ENCODE measurements at places on chromosomes 3 and 15.

GRCh38 chr15:101101676-101102075 lies 150.2 kb downstream of the CHSY1 start:
- no peak for DNase-seq

- no peak for DNase-seq
These were observed 34.3 kb downstream of the FRMD5 start for GRCh38 chr15:44160796-44161195.

DNA sequence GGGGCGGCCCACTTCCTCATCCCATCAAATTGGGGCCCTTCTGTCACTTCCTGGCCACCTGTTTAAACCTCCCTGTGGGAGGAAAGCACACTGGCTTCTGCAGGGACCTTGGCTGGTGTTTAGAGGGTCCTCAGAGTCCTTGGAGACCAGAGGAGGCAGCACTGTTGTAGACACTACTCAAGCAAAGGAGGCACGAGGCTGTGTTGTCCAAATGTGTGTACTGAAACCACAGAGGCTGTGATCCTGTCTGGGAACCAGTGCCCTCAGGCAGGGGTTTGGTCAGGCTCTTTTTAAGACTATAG lies 12.4 kb upstream of the SEC13 start:
- no peak for DNase-seq

DNA sequence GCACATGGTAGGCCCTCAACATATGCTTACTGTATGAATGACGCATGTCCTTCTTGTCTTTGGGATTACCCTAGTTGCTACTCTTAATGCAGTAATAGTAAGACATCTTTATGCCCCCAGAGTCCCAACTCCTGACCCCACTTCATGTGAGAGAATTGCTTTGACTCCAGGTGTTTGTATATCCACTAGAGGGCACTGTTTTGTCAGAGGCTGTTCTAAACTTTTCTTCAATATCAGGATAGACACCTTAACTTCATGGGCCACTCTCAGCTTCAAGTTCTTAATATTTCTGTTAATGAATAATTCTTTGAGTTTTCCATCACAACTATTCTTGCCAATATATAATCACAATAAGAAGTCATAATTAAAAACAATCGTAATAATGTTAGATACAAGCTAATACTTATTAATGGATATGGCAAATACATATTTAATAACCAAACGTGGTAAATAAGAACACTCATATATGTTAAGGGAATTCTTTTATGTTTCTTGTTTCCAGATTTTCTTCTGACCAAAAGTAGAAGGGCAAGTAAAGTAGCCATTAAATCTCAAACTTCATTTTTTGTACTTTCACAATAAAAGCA lies 337.2 kb upstream of the DNAJC19 start:
- DNase-seq: peak; percentile 34

- no peak for DNase-seq
These were observed 12.7 kb downstream of the CSPG5 start for GRCh38 chr3:47565734-47566550.

- no peak for DNase-seq
These were observed 63.3 kb downstream of the IL1RAP start for GRCh38 chr3:190577225-190577624.

DNA sequence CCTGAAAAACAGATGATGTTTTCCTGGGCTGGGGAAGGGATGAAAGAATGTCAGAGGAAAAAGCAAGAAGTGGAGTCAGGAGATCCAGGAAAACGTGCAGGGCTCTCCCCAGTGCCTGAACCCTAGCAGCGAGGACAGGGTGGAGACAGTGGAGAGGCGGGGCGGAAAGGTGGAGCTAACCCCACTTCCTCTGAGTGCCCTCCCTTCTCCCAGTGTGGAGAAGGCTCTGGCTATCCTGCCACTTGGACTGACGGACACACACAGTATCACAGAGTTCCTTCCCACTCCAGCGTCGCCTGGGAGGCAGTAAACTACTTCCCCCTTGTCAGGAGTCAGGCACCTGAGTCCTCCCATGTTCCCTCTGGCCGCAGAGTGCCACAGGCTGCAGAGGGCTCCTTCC lies 125.3 kb upstream of the CHRNA7 start:
- no peak for DNase-seq

All from SK-N-MC (cell line).